Hindlimb muscle (tissue), 1 donor: ENCODE measurements at places on chromosomes 7 and 10. TPM values are rescaled to one million over a fixed set of nuclear protein-coding genes. Genes with fewer than 3 reads are reported as not detected.
A peak's percentile ranks its signal among the peaks of the same experiment; 100 is the strongest.

GRCh38 chr7:147796581-147796980 is 794.0 kb upstream of the C7orf33 start:
- no peak for DNase-seq

GRCh38 chr10:71565284-71566000 is 154.1 kb downstream of the C10orf105 start:
- DNase-seq, result no peak

- no peak for DNase-seq
These were observed 15.4 kb downstream of the CLCN1 start for GRCh38 chr7:143331179-143331801.

- no peak for DNase-seq
These were observed 5.7 kb upstream of the MKRN1 start for GRCh38 chr7:140484951-140485499.

DNA sequence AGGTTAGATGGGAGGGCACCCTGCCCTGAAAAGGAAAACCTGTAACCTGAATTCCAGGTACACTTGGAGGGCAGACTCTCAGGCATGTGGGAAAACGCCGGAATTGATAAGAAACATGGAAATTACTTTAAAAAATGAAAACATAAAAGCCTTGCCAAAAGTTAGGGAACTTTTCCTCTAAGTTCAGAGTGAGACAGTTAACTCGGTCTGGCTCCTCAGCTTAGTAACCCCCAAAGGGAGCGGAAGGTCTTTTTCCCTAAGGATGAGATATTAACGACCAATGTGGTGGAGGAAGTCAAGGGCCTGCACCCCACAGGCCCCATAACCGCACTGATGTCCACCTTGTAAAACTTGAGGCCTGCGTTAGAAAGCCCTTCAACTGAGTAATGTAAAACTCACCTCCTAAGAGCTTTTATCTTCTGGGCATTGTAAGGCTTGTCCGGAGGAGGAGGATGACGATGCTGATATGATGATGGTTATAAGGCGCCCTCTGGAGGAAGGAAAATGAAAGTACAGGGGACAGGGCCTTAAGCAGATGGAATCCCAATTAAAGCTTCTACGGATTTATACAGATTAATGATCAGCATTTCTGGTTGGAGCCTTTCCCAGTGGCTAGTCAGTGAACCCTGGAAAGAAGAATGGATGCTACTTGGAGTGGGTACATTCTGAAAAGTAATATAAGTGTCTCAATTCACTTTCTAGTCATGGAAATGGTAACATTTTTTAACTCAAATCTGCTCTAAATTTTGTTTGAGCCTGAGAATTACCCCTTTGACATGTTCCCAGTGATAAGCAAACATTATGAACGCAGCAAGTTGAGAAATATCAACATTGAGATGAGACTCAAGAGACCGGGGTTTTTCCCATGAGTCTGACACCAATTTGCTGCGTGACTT is 694 bp downstream of the COL1A2 start:
- peak; percentile 87 for DNase-seq

DNA sequence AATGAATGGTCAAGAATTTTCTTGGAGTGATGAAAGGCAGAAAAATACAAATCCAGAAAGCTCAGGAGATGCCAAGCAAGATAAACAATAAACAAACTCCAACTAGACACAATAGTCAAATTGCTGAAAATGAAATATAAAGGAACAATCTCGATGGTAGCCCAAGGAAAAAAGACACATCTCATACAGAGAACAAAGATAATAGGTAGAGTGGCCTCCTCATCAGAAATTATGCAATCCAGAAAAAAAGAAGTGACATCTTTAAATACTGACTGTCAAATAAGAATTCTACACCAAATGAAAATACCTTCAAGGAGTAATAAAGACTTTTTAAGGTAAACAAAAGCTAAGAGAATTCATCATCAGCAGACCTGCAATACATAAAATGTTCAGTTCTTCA is 150.4 kb downstream of the ANK3 start:
- no peak for DNase-seq

- DNase-seq, result no peak
These were observed 23.5 kb upstream of the GPR141 start for GRCh38 chr7:37659971-37660565.

DNA sequence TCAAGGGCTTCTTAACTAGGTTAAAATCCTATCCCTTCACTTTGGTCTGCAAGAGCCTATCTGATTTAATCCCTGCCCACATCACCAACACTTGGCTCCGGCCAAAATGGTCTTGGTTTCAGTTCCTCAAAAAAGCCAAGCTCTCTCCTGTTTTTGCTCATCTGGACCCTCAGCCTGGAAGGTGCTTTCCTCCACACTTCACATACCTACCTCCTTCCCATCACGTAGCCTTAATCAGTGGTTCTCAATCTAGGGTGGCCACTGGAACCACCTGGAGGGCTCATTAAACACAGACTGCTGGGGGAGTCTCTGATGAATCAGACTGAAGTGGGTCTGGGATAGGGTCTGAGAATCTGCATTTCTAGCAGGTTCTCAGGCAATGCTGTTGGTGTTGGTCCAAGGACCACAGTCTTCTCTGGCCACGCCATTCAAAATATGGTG is 227.0 kb upstream of the AOAH start:
- no peak for DNase-seq

- DNase-seq, result no peak
These were observed 362.7 kb downstream of the GLRX3 start for GRCh38 chr10:130498934-130499333.

GRCh38 chr10:31677195-31678138 is 251.2 kb downstream of the ARHGAP12 start:
- no peak for DNase-seq

DNA sequence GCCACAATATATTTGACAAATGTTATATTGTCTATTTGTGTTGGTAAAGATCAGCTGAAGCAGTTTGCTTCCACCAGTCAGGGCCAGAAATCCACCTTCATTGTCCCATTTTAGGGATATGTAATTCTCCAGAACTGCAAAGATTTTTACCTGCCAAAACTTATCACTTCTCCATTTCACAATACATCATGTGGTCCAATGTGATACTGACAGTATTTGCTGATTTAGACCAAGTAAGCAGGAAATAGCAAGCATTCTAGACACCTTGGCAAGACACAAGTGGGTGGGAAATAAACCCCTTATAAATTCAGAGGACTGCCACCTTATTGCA is 18.5 kb upstream of the LIPA start:
- no peak for DNase-seq

The CALD1 gene
- 93.4 TPM for polyA plus RNA-seq

The OR2A1 gene
- 0.19 TPM for polyA plus RNA-seq

The GAD2 gene
- not detected for polyA plus RNA-seq

DNA sequence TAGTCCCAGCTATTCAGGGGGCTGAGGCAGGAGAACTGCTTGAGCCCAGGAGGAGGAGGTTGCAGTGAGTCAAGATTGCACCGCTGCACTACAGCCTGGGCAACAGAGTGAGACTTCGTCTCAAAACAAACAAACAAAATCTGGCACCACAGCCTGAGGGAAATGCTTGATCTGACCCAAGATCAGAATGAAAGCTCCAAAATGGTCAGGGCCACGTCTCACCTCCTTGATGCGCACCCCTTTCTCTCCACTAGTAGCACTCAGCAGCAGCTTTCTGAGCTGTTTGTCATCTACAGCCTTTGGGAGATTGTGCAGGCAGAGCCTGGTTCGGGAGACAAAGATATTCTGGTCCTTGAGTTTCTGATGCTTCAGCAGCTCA is 22.7 kb downstream of the RBM28 start:
- DNase-seq, result no peak

- no peak for DNase-seq
These were observed 38.6 kb downstream of the RSBN1L start for GRCh38 chr7:77734659-77735421.

GRCh38 chr10:128694851-128695725 is 568.9 kb upstream of the MKI67 start:
- DNase-seq, result no peak

DNA sequence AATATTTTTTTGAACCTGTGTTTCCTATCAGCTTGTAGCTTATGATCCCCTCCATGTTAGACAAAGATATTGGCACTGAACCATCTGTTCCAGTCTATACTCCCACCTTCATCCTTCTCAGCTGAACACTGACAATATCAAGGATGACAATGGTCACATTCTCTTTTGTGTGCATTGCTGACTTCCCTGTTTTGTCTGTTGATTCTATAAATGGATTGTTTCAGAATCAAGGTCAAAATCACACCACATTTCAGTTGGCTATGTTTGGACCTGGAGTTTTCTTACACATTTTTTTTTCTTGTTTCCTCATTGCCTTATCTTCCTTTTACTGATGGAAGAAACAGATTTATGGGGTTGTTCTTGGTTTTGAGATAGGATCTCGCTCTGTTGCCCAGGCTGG is 11.3 kb upstream of the SMURF1 start:
- no peak for DNase-seq
